ENCODE measurements at places on chromosomes 3 and 15.

DNA sequence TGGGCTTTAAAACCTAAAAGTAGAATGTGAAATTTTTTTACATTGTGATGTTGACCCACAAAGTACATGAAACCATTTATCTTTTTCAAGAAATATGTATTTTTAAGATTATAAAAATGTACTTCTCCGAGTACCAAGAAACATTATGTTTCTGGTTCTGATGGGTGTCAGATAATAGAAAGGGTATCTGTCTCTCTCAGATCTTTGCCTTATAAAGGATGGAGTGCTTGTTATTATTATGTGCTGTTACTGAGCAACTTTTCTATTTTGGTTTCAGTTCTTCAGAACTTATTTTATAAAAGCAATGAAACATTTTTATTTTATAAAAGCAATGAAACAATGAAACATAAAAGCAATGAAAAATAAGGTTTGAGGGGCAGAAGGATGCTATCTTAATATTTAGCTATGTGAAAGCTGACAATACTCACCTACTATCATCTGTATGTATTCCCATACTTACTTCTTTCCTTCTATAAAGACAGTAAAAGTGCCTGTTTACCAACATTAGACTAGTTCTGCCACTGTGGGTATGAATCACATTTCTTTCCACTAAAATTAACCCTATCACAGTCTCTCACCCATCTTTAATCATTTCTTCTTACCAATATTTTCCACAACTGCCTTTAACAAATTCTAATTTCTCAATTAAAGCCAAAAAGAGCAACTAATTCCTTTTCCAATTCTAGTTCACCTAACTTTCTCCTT lies 540.7 kb upstream of the KCNMB2 start:
- DNase-seq = no peak

GRCh38 chr3:134846911-134847317 lies 51.9 kb downstream of the EPHB1 start:
- DNase-seq = no peak

- no peak for DNase-seq
These were observed 91.5 kb upstream of the PROK2 start for GRCh38 chr3:71876135-71877105.

DNA sequence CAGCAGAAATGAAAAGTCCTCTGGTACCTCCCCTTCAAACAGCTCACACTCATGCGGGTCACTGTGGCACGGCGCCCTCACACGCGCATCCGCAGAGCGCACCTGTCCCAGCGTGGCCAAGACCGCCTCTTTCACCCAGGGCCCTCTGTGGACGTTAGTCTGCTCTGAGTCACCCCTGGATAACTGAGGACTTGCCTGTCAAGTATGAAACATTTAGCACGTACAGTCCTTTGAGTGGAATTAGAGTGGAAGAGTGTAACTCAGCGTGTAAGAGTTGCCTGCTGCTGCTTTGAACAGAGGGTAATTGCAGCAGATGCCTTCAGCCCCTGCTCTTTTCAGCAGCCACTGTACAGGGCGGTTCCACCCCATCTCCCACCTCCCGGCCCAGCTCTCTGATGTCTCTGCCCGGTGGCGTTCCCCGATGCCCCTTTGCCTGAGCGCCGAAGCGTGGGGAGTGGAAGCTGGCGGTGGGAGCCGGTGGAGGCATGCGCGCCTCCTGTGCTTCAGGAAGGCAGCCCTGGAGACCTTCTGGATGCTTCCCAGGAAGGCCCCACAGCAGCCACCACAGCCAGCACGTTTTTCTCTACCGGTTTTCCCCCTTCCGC lies 23.0 kb downstream of the CPN2 start:
- no peak for DNase-seq

DNA sequence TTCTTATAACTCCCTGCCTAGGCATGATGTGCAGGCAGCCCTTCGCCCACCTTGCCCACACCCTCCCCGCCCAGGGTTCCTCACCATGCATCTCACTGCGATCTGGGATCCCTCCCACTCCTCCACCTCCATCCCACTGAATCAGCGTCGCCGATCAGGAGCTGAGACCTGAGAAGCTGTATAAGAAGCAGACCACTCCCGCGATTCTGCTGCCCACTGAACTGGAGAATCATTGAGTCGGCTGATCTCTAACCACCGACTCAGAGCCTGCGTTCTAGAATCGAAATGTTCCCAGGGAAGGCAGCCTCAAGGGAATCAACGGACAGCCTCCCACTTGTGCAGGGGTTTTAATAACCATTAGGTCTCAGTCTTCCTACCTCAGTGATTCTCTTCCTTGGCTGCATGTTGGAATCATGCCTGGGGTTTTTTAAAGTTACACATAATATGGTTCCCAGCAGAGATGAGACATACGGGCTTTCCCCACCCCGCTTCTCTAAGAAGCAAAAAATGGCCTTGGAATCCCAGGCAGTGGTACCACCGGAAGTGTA lies 60.2 kb downstream of the TMEM44 start:
- DNase-seq = no peak

DNA sequence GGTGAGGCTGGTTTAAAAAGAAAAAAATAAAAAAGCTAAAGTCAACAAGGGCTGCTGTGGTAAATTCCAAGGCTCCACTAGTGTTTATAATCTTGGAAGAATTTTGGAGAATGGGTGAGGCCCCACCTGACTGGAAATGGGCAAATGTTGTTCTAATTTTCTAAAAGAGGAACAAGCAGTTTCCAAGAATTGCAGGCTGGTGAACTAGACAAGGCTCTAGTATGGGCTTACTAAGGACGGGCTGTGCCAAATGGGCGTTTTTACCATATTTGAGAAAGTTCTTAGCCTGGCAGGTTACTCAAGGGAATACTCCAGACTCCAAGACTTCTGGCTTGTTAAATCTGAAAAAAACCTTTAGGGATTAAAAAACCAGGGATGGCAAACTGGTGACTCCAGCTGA lies 67.0 kb upstream of the ABHD2 start:
- DNase-seq = no peak

Measured in tibial nerve (tissue), 4 donors.